ENCODE measurements at places on chromosomes 1 and 21. TPM values are rescaled to one million over a fixed set of nuclear protein-coding genes. Genes with fewer than 3 reads are reported as not detected.

Gene MMEL1
- total RNA-seq, result 0.25 TPM

Gene KRTAP12-1
- not detected for total RNA-seq

DNA sequence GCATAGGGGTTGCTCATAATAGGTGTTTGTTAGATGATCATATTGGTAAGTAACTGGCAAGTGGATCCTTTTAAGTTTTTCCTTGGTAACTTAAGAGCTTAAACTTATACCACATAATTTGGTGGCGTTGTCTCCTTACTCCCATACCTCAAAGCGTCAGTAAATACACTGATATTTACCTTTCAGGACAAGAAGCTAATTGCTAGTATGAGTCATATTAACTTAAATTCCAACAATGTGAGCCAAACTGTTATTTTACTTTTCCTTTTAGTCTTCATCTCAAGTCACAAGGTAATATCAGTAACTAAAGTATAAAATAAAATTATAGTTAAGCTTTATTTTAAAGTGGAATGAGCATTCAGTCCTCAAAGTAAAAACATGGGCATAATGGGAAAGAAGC lies 9.0 kb upstream of the SH3GLB1 start:
- DNase-seq, result no peak

Gene AGT
- not detected for total RNA-seq

- DNase-seq, result peak; percentile 59
Observed at GRCh38 chr1:208652296-208653160, 408.3 kb upstream of the PLXNA2 start.

DNA sequence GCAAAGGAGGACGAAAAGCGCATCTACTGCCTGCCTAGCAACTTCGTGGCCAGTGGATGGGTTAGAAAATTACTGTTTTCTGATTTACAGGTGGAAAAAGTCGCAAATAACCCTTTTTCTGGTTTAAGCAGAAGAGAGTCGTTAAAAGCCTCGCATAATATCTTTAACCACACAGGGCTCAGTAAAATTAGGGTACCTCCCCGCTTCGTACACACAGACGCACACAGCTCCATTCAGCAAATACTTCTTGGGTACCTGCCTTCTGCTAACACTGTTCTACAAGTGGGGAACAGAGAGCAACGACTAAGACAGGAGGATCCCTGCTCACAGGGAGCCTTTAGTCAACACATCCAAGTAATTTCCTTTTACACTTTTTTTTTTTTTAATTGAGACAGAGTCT lies 704 bp downstream of the ALG6 start:
- DNase-seq, result no peak

Gene ARHGEF2
- total RNA-seq, result 318 TPM

DNA sequence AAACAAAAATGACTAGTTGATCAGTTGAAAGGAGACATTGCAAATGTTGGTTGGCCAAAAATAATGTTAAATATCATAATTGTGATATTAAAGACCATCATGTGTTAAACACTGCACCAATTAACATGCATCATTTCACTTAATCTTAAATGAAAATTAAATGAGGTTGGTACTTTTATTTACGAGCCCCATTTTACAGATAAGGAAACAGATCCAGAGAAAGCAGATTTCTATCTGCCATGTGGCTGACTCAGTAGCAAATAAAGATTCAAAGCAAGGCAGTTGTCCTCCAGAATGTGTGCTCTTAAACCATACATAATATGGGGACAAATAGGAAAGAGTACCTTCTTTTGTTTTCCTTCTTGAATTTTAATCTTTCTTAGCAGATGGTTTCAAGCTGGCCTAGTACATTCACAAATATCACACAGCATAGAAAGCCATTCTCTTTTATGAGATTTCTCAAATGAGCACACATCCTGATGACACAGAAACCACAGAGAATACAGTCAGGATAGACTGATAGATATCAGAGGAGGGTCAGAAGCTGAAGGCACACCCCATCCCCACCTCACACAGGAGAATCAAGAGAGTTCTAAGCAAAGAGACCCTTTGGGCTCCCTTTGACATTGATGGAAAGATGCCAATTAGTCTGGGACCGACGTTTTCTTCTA lies 647.9 kb upstream of the CAMK1G start:
- no peak for DNase-seq

DNA sequence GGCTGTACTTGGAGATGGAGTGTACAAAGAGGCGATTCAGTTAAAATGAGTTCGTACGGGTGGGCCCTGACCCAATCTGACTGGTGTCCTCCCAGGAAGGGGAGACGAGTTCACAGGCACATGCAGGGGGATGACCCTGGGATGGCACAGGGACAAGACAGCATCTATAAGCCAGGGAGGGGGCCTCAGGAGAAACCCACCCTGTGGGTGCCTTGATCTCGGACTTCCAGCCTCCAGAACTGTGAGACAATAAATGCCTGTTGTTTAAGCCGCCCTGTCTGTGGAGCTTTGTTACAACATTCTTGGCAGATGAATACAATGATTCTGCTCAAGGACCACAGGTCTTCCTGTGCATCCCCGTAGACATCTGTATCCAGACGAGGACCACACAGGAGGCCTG lies 14.6 kb upstream of the CLDN14 start:
- no peak for DNase-seq

DNA sequence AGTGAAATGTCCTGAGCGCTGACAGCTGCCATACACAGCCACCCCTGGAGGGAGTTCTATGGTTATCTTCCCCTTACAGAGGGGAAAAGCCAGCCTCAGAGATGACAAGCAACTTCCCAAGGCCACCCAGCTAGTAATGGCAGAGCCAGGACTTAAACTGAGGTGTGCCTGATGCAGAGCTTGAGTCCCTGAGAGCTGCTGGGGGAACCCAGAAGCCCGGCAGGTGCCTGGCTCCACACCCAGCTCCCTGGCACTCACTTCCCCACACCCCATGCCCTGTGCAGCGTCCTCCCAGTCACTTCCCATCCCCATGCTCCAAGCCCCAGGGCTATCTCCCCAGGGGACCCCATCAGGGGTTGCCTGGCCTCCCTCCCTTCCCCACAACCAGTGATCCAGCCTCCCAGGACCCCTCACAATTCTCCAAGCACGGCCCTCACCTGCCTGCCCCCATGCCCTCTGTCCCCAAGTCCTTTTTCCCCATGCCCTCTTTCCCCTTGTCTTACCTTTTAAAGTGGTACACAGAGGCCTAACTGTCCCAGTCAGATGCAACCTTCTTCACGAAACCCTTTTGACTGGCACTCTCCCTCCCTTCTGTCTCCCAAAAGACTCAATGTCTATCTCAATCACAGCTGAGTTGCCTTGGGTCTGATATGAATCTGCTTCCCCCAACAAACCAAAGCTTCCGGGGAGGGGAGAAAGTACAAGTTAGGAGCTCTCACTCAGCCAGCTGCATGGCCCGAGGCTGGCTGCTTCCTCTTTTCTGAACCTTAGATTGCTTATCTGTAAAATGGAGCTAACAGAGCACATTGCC lies 39.8 kb upstream of the LRP8 start:
- no peak for DNase-seq
